Brain (organoid and tissue), 16 donors: ENCODE measurements at places on chromosomes 3 and 15.
A peak's percentile ranks its signal among the peaks of the same experiment; 100 is the strongest.

GRCh38 chr3:30578986-30579579 is 27.3 kb upstream of the TGFBR2 start:
- no peak for DNase-seq

DNA sequence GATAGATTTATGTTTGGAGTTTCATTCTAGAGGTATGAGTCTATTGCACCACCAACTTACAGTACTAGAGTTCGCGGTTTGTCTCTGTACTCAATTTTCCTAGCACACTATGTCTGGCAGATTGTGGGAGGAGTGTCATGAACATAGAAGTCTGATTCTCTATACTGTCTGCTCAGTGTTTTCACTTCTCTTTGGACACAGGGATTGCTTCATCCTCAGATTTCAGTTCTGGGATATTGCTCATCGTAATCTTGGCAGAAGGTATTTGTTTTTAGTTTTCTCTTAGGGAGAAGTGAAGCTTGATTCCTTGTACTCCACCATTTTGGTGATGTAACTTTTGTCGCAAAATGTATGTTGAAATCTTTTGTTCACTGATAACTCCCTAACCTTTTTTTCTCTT is 27.8 kb upstream of the AZI2 start:
- no peak for DNase-seq

GRCh38 chr3:126358038-126358815 is 1.0 kb upstream of the KLF15 start:
- DNase-seq: peak; percentile 28

DNA sequence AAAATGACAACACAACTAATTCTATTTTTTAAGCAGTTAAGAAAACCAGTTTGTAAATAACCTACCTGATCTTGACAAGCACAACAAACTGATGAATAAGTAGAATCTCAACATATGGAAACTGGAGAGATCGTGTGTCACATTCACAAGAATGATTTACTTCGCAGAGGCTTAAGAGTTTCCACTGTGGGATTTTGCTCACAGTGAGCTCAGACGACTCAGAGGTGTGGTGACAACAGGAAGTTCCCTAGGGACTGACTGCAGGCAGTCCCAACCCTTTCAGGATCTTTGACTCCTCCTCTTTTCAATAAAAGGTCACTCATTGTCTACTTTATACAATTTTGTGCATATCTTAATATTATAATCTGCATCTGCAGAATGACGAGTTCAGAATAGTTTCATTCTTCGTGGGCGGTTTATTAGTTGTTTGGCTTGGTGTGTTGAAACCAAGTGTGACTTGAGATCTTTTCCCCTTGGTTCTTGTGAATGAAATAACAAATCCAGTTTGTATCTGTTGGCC is at the start of gene LIPH:
TSS of gene LIPH (minus strand) at position 231 of the 520 bp plus-strand sequence. CDS start at position 114, 117 bp downstream.
- no peak for DNase-seq

DNA sequence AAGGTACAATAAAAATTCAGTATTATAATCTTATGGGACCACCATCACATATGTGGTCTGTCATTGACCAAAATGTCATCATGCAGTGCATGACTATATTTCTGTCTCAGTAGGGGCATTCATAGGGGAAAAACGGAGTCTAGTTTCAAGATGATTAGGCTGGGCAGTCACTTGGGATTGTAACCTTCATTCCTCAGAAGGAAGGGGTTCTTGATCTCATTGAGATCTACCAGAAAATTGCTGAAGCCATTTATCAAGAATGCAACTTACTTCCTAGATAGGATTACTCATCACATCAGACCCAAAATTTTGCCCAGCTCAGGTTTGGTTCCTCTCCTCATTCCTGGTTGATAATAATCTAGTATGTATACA is 37.3 kb downstream of the BTD start:
- DNase-seq: no peak

GRCh38 chr15:32743411-32744140 is 25.8 kb downstream of the GREM1 start:
- no peak for DNase-seq

DNA sequence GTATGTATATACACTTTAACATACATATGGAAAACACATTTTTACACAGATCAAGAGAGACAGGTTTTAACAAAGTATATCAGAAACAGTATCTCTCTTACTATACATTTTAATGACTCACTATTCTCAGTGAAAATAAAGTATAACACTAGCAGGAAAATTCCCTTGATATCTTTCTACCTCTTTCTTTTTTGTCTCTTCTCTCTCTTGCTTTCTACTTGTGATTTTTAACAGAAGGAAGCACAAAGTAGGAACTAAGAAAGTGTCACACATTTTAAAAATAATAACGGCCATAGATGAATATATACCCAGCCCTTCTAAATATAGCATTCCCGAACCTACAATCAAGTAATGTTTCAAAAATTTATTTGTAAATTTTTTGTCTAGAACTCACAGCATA is 4.8 kb downstream of the DENND4A start:
- DNase-seq: no peak

GRCh38 chr3:84442533-84442932 is 516.3 kb upstream of the CADM2 start:
- peak; percentile 54 for DNase-seq

DNA sequence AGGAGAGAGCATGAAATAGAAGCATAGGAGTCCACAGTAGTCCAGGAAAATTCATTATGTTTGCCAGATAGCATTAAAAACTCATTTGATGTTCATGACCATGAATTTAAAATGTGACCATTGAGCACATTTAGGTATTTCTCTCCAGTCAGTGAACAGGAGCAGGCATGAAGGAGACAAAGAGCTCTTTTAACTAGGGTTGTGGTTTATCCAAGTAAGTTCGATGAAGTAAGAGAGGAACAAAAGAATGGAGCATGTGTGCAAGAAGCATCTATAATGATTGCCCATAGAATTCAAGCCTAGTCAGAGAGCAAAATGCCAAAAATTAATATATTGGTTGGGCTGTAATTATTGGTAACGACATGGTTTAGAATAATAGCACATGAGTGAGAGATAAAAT is 342.1 kb upstream of the CCDC54 start:
- DNase-seq: no peak

GRCh38 chr3:10160346-10160745 is 4.4 kb upstream of the IRAK2 start:
- peak; percentile 15 for DNase-seq

GRCh38 chr3:105653166-105653565 is 215.6 kb downstream of the CBLB start:
- no peak for DNase-seq
